ENCODE measurements at places on chromosomes 6 and 20.

- DNase-seq: no peak
These were observed 671.8 kb upstream of the GJE1 start for GRCh38 chr6:141460743-141461484.

DNA sequence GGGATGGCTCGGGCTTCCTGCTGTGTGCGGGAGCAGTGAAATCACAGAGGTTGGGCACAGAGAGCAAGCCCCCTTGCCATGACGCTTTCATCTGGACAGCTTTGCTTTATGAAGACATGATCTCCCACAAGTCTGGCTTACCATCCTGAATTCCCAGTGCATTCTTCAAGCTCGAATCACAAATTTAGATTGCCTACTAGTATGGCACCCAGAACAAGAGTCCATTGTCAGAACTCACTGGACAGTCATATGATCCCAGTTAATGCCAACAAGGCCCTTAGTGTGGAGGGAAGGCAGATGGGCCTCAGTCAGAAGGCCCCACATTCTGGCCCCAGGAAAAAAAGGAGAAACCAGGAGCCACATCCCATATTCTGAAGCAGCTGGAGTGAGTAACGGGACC, 147.3 kb upstream of the FOXQ1 start:
- DNase-seq: no peak

- no peak for DNase-seq
These were observed 58.3 kb downstream of the IPCEF1 start for GRCh38 chr6:154298297-154298696.

DNA sequence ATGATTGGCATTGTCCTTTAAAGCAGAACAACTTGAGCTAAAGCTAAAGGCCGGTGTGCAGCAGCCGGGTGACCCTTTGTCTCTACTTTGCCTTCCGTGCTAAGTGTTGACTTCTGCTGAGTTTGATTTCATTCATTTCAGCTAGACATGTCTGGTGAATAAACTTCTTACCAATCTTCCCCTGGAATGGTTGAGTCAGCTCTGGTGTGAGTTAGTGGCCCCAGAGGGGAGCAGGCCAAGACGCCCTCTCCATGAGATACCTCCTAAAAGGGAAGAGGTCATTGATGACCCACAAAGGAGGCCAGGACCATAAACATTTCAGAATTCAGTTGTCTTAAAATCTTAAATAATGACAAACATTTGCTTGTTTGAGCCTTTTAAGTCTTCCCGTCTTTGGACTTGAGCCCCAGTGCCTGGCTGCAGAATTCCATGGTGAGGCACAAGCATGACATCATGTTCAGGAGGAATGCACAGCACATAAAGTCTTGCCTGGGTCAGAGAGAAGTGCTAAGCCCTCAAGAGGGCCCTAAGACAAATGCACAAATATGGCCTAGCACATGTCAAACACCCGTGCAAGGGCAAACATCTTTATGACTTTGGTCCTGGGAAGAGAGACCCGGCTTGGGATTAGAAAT, 96.3 kb upstream of the NEDD9 start:
- no peak for DNase-seq

DNA sequence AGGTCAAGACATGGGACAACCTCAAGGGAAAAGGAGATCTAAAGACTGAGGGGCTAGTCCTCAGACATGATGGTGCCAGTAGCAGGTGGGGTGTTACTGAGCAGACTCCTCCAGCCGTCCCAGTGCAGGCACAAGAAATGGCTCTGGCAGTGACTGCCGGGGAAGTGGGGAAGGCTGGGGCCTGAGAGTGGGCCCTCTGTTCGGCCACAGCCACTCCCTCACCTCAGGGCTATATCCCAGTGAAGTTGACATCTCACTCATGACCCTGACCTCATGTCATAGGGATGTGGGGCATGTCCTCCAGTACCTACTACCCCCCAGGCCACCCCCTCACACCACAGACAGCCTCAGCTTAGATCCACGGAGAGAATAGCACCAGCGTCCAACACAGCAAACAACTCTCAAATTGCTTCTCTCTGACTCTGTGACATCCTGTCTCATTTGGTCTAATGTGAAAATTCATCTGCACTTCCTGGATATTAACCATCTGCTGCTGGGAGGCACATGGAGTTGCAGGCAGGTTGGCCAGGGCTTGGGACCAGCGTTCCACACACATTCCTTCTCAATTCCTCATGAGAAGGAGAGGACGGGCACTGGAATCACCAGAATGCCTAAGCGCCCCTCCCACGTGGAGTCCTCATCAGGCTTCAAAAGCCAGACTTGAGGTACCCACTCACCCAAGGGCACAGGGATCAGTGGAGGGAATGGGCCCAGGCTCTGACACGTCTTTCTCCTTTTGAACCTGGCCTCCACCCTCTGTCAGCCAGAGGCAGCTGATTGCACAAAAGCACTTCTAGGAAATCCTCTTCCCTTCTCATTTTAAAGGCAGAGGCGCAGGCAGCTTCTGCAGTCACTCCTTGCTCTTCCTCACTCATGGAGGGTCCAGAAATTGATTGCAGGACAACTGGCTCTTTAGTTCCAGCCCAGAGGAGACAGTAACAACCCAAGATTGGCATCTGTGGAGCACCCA, 163.6 kb upstream of the CST7 start:
- DNase-seq: no peak

Data from cortex of kidney (tissue), 1 donor.